ENCODE measurements at places on chromosomes 5 and 9. TPM values are rescaled to one million over a fixed set of nuclear protein-coding genes. Genes with fewer than 3 reads are reported as not detected.

Gene MSMP
- 0.34 TPM for polyA plus RNA-seq

Gene OR13C2
- not detected for polyA plus RNA-seq

Gene PCDHA4
- polyA plus RNA-seq, result not detected

Gene ANXA2R
- 1.3 TPM for polyA plus RNA-seq

Gene MSH3
- polyA plus RNA-seq, result 4.0 TPM

Gene DENND4C
- polyA plus RNA-seq, result 18.0 TPM

Gene VCAN
- 3.5 TPM for polyA plus RNA-seq

Gene SAPCD2
- polyA plus RNA-seq, result 21.9 TPM

Gene OLFML2A
- polyA plus RNA-seq, result 0.04 TPM

Gene ZNF366
- polyA plus RNA-seq, result not detected

Gene ADCY2
- polyA plus RNA-seq, result not detected

Gene FOXD4L4
- 0.10 TPM for polyA plus RNA-seq

Gene GRM6
- polyA plus RNA-seq, result not detected

Gene SPINK1
- 27.5 TPM for polyA plus RNA-seq

Gene EFNA5
- not detected for polyA plus RNA-seq

Gene PROB1
- 1.1 TPM for polyA plus RNA-seq

Gene TRAF1
- 1.0 TPM for polyA plus RNA-seq

Gene EPB41L4A
- polyA plus RNA-seq, result not detected

Gene PRR16
- not detected for polyA plus RNA-seq

Gene CEL
- 0.81 TPM for polyA plus RNA-seq

Gene NUTM2G
- not detected for polyA plus RNA-seq

Gene GGTA1
- not detected for polyA plus RNA-seq

Gene OR1J2
- not detected for polyA plus RNA-seq

Gene RAB3C
- polyA plus RNA-seq, result 0.05 TPM

Measured in HepG2 (cell line).